ENCODE measurements at places on chromosomes 11 and 22. TPM values are rescaled to one million over a fixed set of nuclear protein-coding genes. Genes with fewer than 3 reads are reported as not detected.

Gene C11orf86
- total RNA-seq: not detected

Gene CREBZF
- 63.9 TPM for total RNA-seq

Gene CHRNA10
- 0.25 TPM for total RNA-seq

Gene CYTH4
- total RNA-seq: 0.98 TPM

Data from temporal lobe (tissue), 4 donors.